ENCODE measurements at places on chromosomes 13 and 19.

DNA sequence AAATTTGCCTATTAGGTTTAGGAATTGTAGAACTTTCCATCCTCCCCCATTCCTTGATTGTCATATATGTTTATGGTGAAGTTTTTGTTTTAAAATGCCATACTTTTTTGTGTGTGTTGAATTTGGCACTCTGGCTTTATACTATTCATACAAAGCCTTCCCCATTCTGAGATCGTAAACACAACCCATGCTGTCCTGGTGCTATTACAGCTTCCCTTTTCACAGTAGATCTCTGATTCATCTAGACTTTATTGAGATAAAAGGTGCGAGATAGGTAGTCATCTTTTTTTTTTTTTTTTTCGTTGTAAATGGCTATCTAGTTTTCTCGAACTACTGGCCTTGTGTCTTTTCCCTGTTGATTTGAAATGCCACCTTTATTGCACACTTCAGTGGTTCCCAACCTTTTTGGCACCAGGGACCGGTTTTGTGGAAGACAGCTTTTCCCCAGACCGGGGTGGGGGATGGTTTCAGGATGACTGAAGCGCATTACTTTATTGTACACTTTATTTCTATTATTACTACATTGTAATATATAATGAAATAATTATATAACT, 94.6 kb downstream of the LRCH1 start:
- no peak for DNase-seq

DNA sequence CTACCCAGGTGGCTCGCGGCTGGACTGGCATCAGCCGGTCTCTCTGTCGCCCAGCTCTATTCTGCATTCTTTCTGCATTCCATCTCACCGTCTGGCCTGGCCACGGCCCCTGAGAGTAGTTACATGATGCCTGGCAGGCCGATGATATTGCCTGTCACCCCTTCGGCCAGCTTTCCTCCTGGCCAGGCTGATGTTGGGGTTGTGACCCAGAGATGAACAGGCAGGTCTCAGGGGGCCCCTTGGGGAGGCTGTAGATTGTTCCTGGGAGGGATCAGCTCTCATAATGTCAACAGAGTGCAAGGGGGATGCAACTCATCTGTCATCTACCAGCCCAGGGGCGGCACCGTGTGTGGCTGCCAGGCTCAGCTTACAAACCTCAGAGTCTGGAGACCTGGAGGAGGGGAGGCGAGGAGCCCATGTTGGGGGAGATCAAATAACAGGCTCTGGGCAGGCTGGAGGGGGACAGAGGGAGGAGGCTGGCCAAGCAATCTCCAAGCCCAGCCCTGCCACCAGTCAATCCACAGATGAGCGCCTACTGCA, 13.6 kb upstream of the FBXO17 start:
- no peak for DNase-seq

GRCh38 chr13:101298517-101298916, 117.8 kb downstream of the NALCN start:
- no peak for DNase-seq

GRCh38 chr13:112356190-112356589, 20.0 kb upstream of the SPACA7 start:
- no peak for DNase-seq

GRCh38 chr13:105341758-105342157, 1193.7 kb downstream of the EFNB2 start:
- no peak for DNase-seq

- no peak for DNase-seq
Observed at GRCh38 chr19:5863030-5863665, 7.2 kb downstream of the FUT5 start.

DNA sequence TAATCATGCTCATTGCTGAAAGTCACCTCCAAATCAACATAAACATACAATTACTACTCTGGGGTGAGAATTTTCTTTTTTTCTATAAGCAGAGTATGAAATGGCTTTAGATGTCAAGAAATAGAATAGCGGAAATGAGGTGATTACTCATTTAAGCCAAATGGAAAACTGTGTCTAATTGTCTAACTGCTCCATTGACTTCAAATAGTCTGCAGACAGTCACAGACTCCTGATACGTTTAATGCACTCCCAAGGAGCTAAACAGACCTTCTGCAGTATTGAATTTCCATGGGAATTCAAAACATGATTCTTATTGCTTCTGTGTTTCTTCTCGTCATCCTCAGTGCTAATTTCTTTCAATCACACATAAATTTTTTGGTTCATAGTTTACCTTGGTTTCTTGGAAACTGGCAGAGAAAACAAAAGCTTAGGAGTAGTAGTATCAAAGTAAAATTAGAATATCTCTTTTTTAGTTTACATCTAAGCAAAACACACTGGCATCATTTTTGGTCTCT, 865.2 kb upstream of the SLC10A2 start:
- no peak for DNase-seq

- DNase-seq: no peak
Observed at GRCh38 chr19:55489711-55490477, 1.7 kb downstream of the SSC5D start.

GRCh38 chr13:33519561-33520467, 234.3 kb upstream of the STARD13 start:
- DNase-seq: no peak

DNA sequence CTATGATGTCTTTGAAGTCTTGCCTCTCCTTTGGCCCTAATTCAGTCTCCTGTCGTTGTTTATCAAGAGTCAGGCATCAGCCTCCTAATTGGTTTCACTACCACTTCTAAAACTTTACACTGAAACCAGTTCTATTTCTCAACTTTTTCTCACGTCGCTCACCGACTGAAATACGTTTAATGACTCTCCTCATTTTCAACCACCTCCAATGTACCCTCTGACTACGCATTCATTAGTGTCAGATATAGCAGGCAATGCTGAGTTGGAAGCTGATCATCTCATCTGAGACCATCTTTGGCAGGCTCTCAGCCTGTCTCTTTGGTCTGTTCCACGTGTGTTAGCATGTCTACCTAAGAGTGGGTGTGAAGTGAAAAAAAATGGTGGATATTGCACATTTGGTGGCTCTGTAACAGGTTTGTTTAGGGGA, 128.1 kb downstream of the KL start:
- DNase-seq: no peak

DNA sequence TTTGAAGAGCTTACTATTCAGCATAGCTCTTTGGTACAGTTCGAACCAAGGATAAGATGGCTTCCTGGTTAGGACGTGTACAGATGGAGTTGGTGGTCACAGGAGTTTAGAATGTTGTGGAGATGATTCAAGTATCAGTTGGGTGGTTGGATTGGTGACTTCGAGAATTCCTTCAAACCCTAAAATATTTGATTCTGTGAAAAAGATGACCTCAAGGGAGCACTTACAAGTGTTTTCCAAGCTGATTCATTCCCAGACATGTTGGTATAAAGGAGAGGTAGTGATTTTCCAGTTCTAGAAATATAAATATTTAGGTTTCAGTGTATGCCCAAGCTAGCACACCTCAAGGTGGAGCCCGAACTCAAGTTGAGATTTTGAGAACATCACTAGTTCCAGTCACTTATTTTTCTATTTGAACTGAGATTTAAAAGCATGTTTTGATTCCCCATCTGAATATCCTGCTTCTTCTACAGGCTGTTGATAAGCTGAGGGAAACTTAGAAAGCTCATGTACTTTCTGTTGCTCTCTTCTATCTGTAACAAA, 306.1 kb downstream of the DCT start:
- DNase-seq: no peak

- no peak for DNase-seq
Observed at GRCh38 chr13:22596171-22596863, 584.5 kb upstream of the SGCG start.

DNA sequence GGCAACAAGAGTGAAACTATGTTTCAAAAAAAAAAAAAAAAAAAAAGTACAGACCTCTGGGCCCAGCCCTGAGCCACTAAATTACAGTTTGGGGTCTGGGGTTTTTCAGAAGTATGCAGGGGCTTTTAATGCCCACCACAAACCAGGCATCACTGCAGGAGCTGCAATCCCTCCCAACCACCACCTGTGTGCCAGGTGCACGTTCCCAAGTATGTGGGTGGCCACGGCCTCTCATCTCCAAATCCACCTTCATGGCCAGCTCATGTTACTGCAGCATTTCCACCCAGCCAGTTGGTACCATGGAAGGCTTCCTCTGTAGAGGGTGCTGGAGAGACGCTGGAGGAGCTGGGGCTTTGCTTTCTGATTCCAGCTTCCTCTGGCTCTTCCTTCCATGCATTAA, 26.5 kb downstream of the CEP89 start:
- no peak for DNase-seq

GRCh38 chr19:10368101-10368803, 12.1 kb downstream of the TYK2 start:
- DNase-seq: no peak

DNA sequence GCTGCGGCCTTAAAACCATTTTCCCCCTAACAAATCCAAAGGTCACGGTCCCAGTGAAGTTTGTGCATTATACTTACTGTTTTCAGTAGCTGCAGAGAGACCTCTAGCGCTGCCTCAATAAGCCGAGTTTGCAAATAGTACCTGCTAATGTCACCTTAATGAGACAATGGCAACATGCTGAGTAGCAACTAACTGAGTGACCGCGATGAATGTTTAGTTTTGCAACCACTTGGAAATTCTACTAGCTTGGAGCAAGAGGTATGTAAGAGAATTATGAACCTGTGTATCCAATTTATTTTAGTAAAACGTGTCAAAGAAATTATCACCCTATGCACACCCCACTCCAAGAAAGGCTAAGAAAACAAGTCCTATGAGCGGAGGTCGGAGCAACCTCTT, 1.2 kb downstream of the KPNA3 start:
- DNase-seq: no peak

GRCh38 chr19:19385896-19386869, 19.3 kb upstream of the GATAD2A start:
- no peak for DNase-seq

DNA sequence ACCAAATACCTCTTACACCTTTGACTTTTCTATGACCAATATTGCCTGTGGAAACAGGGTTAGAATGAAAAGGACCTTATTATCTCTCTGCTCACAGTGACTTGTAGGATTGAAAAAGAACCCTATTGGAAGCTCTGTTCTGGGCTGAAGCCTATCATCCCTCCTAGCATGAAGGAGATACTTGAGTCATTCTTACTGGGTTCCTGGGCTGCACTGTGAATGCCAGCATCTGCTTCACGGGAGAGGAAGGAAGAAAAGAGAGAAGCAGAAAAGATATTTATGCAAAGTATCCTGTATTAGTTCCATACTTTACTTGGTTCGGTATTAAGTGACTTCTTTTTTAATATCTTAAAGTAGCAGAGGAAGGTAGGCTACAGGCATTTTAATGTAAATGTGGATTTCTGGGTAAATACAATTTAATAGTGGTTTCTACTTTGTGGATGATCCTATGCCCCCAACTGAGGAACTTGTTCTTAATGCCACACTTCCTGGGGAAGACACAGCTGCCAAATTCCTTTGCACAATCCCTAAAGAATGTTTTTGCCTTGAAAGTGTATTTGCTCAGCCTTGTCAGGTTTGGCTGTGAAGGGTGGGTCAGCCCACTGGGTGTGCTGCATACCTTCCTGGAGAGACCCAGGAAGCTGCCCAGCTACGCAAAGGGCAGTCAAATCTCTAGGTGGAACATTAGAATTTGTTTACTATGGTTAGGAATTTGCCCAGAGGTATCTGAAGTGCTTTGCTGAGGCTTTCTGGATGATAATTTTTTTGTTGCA, 13.7 kb upstream of the SCEL start:
- DNase-seq: no peak

DNA sequence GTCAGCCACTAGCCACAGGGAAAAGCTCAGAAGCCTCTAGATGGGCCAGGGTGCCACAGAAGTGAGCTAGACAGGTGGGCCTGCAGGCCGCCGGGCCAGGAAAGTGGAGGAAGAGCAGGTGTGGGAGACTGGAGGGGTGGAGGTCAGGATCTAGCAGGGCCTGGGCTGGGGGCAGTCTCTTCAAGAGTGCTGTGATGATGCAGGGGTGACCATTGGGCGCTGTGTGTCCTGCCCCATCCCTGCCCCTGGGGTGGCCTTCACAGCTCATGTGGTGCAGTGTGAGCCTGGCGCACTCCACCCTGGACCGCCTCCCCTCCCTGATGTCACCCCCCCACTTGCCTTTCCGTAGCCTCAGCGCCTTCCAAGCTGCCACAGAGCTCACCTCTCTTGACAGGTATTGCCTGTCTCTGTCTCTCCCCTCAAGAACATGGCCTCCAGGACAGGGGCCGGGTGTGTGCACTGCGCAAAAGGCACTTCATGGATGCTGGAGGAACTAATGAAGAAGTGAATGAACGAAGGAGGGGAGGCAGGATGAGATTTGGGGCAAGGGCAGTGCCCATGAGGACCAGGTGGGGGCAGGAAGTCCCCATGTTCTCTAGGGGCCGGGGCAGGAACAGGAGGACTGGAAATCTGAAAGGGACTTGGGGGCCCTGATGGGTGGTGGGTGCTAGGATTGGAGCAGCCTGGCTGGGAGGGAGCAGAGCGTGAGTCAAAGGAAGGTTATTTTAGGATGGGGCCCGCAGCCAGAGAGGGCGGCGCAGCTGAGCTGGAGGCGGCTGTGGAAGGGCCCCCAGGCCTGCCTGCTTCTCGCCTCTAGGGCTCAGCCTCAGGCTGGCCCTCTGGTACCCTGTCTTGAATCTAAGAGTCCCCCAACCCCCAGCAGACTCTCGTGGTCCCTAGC, 6.6 kb downstream of the SSBP4 start:
- no peak for DNase-seq

DNA sequence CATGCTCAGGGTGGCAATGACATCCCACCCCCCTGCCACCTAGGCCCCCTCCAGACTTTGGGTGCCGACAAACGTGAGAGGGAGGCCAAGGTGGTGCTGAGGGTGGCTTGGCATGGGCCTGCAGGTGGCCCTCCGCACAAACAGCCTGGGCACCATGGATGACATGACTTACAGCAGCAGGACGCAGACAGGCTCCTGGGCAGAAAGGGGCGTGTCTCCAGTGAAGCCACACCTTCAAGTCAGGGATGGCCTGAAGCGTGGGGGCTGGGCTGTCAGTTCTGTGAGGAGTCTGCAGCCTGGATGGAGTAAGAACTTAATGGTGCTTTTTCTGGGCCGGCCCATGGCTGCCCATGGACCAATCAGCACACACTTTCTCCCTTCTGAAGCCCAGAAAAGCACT, 25.3 kb downstream of the POMP start:
- no peak for DNase-seq

DNA sequence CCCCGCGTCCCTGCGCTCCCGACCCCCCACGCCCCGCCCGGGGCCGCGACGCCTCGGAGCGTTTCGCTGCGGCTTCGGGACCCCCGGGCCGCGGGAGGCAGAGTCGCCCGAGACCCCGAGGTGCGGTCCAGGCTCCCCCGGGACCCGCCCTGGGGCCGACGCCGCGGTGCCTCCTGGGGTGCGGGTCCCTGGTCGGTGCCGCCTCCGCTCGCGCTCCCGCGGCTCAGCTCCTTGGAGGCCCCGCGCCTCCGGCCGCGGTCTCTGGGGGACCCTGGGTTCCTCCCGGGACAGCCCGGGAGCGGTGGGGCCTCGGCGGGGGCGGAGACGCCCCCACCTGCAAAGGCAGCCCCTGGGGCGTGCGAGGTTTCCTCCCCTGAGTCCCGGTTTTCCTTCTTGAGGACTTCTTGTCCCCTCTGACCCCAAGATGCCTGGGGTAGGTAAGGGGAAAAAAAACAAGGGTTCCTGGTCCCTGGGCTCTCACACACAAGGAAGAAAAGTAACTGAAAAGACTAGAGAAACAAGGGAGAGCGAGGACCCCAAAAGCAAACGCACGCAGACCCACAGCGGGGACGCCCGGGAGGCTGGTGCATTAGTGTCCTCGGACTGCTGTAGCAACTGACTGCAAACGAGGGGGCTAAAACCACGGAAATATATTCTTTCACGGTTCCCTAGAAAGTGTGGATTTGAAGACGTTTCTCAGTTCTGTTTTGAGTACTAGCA, 740 bp downstream of the ZNF555 start:
- no peak for DNase-seq

GRCh38 chr19:29928831-29929230, 13.2 kb upstream of the URI1 start:
- no peak for DNase-seq

GRCh38 chr19:43707158-43707712, 8.6 kb upstream of the IRGC start:
- DNase-seq: no peak

Data from stimulated activated CD8-positive, alpha-beta memory T cell treated with anti-CD3 and anti-CD28 coated beads, Interleukin-4, amount 100 ng/mL, for 1 hour (primary cell).